ENCODE measurements at places on chromosomes 2 and 18.

- DNase-seq: no peak
Measured at GRCh38 chr2:106025796-106026195, 168.3 kb downstream of the UXS1 start.

GRCh38 chr2:176118601-176119339 lies 2.2 kb downstream of the HOXD10 start:
- DNase-seq: no peak

GRCh38 chr2:31314761-31315160 lies 80.8 kb downstream of the EHD3 start:
- DNase-seq: no peak

- no peak for DNase-seq
Measured at GRCh38 chr2:222440673-222441422, 16.5 kb downstream of the SGPP2 start.

- no peak for DNase-seq
Measured at GRCh38 chr18:21264651-21265050, 22.6 kb downstream of the GREB1L start.

GRCh38 chr2:28162564-28162963 lies 230.1 kb upstream of the FOSL2 start:
- DNase-seq: no peak

DNA sequence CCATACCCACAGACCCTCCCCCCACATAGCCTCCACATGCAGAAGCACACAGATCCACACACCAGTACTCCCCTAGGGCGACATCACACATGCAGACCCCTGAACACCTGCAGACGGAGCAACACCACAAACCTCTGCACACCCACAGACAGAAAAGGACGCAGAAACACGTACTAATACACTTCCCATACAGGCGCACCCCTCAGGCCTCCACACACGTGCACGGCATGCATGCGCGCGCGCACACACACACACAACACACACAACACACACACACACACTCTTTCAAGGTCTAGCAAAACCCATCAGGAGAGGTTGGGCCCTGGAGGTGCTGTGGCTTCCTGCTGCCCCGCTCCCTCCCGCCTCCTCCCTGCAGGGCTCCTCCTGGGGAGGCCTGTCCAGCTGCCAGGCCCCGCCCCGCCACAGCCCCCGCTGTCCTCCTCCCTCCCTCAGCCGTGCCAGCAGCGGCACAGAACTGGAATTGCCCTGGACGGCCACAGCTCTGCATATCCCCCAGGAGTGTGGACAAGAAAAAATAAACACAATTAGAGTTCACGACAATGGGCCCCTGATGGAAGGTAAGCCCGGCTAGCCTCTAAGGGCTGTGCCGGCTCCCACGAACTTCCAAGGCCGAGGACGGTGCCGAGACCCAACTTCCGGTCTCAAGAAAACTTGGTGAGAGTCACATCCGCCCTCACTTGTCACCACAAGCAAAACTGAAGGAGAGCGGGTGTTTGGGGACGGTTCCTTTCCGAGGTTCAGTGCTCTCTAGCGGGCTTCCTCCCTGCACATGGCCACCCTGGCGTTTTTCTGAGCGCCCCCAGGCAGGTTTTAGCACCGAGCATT lies 6.8 kb downstream of the ZFP36L2 start:
- peak; percentile 97 for DNase-seq

Data from T-helper 2 cell (primary cell).